Posterior vena cava (tissue), 2 donors: ENCODE measurements at places on chromosomes 6 and 20. TPM values are rescaled to one million over a fixed set of nuclear protein-coding genes. Genes with fewer than 3 reads are reported as not detected.

The C6orf141 gene
- 1.6 TPM for total RNA-seq

The HRH3 gene
- total RNA-seq = not detected

The HMGCLL1 gene
- total RNA-seq = 0.14 TPM

The HLA-DQB1 gene
- 4.2 TPM for total RNA-seq

The C20orf141 gene
- total RNA-seq = not detected

The AK9 gene
- 8.1 TPM for total RNA-seq

The KHDC1L gene
- total RNA-seq = not detected

The KCNQ2 gene
- not detected for total RNA-seq

The SOX18 gene
- 47.6 TPM for total RNA-seq

The COL9A3 gene
- 1.0 TPM for total RNA-seq

The TGM3 gene
- total RNA-seq = not detected

The SERPINB1 gene
- total RNA-seq = 44.0 TPM

The PRSS16 gene
- 0.28 TPM for total RNA-seq

The ZNF311 gene
- 0.90 TPM for total RNA-seq

The ESR1 gene
- 11.6 TPM for total RNA-seq

The TRDN gene
- total RNA-seq = 10.3 TPM

The DLL1 gene
- total RNA-seq = 14.1 TPM

The PPIL6 gene
- total RNA-seq = 1.9 TPM

The PSMB9 gene
- total RNA-seq = 23.9 TPM

The GHRH gene
- not detected for total RNA-seq

The HUS1B gene
- 1.2 TPM for total RNA-seq

The TSPO2 gene
- not detected for total RNA-seq

The MEI4 gene
- 0.05 TPM for total RNA-seq

The CUTA gene
- total RNA-seq = 110 TPM

The TINAG gene
- not detected for total RNA-seq
